ENCODE measurements at places on chromosomes 2 and 18. TPM values are rescaled to one million over a fixed set of nuclear protein-coding genes. Genes with fewer than 3 reads are reported as not detected.

DNA sequence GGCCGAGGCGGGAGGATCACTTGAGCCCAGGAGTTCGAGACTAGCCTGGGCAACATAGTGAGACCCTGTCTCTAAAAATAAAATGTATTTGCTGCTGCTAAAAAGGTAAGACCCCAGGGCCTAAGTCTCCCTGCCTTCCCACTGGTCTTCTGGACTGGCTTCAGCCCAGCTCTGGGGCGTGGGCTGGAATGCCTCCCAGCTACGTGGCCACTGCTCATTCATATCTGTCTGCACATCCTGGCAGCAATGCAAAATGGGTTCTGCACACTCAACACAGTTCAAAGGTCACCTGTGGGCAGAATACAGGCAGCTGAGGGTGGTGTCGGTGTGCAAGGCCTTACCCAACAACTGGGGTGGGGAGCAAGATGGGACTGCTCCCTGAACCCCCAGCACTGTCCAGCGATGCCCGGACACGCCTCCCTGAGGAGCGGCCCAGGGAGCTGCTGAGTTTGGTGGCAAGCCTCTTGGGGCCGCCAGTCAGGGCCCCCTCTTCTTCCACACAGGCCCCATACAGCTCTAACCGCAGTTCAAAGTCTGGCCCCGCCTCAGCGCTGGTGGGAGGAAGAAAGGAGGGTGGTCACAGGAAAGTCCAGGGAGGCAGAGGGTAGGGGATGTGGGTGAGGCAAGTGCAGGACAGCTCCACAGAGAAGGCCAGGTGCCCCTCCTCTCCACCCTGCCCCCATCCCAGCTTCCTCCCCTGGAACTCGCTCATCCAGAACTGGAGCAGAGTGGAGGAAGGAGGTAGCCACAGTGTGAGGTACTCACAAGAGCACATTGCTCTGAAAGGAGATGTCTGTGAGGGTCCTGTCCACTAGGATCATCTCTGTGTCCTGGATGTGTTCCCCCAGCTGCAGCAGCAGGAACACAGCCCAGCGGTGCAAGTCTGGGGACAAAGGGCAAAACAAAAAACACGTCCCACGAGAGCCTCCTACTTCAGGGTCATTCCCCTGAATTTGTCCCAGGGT is 8.2 kb downstream of the WDR54 start:
- no peak for DNase-seq

The SLC5A7 gene
- not detected for total RNA-seq

The POMC gene
- total RNA-seq: 7.5 TPM

GRCh38 chr2:109172556-109173105 is 43.6 kb downstream of the SH3RF3 start:
- DNase-seq: no peak

The IL1RL2 gene
- total RNA-seq: 0.30 TPM

DNA sequence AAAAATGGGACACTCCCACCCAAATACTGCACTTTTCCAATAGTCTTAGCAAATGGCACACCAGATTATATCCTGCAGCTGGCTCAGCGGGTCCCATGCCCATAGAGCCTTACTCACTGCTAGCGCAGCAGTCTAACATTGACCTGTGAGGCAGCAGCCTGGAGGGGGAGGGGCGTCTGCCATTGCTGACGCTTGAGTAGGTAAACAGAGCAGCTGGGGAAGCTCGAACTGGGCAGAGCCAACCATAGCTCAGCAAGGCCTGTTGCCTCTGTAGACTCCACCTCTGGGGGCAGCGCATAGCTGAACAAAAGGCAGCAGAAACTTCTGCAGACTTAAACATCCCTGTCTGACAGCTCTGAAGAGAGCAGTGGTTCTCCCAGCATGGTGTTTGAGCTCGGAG is 110.4 kb downstream of the CTIF start:
- DNase-seq: no peak

The GKN2 gene
- not detected for total RNA-seq

GRCh38 chr18:61596296-61596695 is 263.1 kb downstream of the CDH20 start:
- no peak for DNase-seq
